ENCODE measurements at places on chromosomes 5 and 9.

DNA sequence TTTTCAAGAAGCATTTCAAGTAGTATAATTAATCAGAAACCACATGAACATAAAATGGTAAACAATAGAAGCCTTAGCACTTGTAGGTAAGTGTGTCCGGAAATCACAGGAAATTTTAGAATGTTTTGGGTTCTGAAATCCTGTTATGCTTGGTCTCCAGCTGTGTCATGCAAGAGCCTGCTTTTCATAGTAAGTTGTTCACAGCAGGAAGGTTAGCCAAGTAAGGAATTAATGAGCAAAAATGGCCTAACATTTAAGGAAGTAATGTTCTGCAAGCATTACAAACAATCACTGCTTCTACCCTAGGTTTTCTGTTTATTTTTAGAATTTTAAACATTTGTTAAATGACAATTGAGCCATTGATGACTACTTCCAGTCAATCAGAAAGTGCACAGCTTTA lies 669.5 kb downstream of the SLCO4C1 start:
- DNase-seq, result no peak

DNA sequence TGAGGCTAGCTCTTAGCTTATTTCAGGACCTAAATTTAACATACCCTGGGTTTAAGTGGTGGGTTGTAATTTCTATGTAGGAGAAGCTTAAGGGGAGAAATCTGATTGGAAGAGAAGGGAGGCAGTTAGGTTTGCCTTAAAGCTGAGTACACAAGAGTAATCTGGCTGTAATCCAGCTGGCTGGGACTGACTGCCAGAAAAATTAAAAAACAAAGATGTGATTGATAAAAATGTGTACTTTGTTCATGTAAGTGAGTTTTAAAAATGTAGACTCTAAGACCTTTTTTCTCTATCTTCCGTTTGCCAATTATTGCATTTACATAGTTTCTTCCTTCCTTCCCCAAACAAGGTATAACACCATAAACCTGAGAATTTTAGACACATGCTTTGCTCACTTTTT lies 17.5 kb upstream of the MSMP start:
- DNase-seq, result no peak

DNA sequence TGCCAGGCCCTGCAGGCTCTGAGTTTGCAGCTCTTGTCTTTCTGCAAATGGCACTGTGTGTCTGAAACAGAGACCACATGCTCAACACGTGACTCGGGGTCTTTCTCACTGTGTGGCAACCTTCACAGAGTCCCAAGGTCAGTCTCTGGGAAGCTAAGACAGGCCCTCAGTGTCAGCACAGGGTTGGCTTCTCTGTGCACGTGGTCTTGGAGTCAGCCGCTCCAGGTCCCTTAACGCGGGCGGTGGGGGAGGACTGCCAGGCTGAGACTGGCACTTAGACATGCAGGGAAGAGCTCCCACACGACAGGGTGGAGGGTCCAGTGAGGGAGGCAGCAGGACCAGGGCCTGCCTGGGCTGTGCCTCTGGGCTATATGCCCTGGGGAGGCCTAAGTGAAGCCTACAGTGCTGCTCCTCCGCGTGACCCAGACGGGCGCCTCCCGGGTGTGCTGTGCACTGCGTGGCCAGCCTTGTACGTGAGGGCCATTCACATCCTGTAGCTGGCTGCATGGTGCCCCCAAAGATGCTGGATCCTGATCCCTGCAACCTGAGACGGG lies 76.8 kb downstream of the ADAMTS2 start:
- no peak for DNase-seq

DNA sequence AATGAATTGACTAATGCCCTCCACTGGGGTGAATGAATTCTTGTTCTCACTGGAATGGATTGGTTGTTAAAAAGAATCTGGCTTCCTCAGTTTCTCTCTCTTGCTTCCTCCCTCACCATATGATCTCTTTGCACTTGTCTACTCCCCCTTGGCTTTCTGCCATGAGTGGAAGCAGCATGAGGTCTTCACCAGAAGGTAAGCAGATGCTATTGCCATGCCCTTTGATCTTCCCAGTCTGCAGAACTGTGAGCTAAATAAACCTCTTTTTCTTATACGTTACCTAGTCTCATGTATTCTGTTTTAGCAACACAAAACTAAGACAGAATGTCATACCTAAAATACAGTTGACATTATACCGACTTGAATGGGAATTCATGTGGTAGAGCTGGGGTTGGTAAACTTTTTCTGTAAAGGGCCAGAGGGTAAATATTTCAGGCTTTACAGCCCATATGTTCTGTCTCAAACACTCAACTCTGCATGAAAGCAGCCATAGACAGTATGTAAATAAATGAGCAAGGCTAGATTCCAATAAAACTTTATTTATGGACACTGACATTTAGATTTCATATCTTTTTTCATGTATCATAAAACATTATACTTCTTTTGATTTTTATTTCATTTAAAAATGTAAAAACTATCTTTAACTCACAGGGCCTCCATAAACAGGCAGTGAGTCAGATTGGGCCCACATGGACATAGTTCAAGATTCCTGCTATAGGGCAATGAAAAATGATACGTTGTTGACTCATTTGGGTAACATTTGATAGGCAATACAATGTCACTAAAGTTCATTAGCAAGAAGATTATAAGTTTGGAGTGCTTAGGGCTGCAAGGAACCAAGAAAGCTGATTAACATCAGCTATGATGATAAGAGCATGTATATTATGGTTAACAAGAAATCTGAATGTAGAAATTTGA lies 79.4 kb upstream of the TLE4 start:
- no peak for DNase-seq

GRCh38 chr5:159620853-159621540 lies 290.7 kb upstream of the IL12B start:
- no peak for DNase-seq

GRCh38 chr5:178380541-178381074 lies 148.0 kb upstream of the PHYKPL start:
- DNase-seq, result no peak

GRCh38 chr9:86046071-86046636 lies 53.2 kb downstream of the GOLM1 start:
- DNase-seq, result no peak

DNA sequence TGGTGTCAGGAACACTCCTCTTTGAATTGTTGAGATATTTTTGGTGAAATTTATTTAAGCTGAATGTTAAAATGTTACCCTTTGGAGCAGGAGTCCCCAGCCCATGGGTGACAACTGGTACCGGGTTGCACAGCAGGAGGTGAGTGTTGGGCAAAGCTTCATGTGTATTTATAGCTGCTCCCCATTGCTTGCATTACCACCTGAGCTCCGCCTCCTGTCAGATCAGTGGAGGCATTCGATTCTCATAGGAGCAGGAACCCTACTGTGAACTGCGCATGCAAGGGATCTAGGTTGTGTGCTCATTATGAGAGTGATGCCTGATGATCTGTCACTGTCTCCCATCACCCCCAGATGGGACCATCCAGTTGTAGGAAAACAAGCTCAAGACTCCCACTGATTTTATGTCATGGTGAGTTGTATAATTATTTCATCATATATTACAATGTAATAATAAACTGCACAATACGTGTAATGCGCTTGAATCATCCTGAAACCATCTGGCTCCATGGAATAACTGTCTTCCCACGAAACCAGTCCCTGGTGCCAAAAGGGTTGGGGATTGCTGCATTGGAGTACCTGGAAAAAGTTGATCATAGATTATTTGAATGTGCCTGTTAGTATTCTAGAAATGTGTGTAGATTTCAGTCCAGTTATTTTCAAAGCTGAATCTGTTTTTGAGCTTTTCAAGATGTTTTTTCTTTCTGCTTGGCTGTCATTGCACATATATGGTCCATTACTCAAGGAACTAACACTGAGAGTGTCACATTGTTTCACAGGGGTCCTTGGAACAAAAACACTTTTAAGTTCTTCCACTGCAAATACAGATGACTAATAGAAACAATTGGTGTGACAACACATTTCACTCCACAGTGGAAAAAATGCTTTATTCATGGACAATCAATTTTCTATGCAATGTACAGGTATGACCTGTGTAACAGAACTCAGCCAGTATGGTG lies 104.6 kb upstream of the TNFAIP8 start:
- DNase-seq, result no peak

DNA sequence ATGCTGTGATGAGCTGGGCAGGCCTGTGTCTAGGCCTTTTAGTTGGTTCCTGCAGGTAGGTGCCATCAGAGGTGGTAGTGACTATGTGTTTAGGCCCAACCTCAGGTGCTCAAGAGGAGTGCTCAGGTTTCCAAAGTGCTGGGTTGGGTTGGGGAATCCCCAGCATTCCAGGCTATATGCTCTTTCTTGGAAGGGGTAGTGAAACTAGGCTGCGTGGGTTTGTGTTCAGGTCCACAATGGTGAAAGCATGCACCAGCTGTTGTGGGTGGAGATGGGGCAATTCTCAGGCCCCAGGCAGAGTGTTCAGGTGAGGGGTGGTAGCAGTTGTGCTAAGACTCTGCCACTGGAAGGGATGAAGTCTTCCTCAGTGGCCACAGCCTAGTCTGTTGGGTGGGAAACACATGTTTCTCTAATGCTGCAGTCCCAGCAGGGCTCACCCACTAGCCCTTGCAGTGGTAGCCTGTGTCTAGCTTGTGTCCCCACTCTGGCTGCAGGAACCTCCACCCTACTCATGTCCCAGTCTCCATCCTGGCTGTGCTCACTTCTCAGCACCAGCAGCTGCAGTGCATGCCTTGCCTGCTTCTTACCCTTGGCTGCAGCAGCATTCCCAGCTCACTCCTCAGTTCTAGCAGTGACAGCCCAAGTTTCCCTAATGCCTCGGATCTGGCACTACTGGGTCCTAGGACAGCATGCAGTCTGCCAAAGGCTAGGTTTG lies 78.9 kb downstream of the FAM170A start:
- no peak for DNase-seq

DNA sequence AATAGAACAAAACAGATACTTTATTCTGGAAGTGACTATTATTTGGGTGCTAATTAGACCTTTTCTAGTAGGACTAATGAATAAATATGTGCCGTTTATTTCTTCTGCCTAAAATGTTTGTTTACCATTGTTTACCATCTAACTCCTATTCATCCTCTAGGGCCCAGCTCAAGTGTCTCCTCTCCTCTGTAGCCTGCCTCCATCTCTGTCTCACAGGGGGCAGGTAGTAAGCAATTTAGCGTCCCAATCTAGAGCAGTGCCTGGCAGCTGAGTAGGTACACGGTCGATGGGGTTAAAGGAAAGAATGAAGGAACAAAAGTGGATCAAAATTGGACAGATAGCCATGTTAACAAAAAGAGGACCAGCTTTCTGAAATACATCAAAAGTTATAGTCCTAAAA lies 230.9 kb downstream of the SLF1 start:
- DNase-seq, result no peak

GRCh38 chr9:100525563-100525962 lies 52.3 kb upstream of the CAVIN4 start:
- DNase-seq, result no peak

DNA sequence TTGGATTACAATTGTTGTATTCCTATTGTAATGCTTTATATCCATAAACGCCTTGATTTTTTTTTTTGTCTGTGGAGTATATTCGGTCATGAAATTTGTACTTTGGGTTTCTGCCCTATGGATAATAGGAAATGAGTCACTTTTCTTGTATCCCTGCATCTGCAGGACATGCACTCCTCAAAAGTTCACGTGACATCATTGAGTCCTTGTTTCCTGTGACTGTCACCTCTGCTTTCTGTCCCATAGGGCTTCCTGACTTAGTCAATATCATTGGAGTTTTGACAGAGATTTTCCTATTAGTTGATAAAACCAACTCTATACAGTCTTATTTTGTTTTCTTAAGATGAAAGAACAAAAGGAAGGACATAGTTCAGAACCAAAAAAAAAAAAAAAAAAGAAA lies 356.3 kb downstream of the MAT2B start:
- no peak for DNase-seq

DNA sequence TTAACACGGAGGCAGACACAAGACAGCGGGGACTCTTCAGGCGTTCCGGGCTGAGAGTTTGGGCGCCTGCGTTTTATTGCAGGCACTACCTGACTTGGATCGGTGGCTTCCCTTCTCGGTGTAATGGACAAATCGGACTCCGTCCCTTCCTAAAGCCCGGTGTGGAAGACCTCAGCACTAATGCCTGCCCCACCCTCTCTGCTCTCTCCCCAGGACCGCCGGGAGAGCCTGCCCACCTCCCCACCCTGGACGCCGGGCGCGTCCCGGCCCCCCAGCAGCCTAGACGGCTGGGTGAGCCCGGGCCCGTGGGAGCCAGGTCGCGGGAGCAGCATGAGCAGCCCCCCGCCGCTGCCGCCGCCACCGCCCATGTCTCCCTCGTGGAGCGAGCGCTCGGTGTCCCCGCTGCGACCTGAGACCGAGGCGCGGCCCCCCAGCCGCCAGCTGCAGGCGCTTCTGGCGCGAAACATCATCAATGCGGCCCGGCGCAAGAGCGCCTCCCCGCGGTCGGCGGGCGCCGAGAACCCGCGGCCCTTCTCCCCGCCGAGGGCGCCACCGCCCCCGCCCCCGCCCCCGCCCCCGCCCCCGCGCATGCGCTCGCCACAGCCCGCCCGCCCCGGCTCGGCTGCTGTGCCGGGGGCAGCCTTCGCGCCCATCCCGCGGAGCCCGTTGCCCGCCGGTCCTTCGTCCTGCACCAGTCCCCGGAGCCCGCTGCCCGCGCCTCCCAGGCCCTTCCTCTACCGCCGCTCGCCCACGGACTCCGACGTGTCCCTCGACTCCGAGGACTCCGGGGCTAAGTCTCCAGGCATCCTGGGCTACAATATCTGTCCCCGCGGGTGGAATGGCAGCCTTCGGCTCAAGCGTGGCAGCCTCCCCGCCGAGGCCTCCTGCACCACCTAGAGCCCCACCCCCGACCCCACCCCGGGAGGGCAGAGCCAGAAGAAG lies 4.6 kb upstream of the MYOZ3 start:
- peak; percentile 71 for DNase-seq

DNA sequence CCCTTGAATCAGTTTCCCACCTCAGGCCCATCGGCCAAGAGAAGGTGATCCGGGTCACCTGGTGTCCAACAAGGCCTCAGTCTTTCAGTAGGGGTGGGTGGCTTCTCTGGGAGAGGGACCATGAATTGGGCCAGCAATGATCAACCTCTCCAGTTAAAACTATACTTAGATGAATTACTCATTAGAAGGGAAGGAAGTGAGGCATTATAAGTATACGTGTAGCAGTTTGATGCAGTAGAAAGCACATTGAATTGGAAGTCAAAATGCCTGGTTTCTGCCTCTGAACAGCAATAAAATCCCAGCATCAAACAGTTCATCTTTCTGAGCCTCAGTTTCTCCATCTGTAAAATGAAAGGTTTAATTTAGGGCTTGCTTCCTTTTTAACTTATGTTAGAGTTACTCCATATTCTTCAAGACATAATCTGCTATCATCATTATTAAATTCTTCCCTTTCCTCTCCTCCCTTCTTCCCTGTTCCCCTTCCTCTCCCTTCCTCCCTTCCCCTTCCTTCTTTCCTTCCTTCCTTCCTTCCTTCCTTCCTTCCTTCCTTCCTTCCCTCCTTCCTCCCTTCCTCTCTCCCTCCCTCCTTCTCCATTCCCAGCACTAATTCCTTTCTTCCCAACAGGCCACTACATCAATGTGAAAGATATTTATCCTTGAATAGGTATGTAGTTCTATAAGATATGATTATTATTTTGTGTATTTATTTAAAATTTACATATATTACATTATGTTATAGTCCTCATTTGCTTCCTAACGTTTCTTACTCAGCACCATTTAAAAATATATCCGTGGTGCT lies 18.6 kb upstream of the TMEM174 start:
- DNase-seq, result no peak

- no peak for DNase-seq
Measured at GRCh38 chr9:82192211-82192610, 203.6 kb downstream of the SPATA31D1 start.

GRCh38 chr9:135377431-135377830 lies 102.2 kb upstream of the PPP1R26 start:
- DNase-seq, result no peak

- no peak for DNase-seq
Measured at GRCh38 chr5:146680846-146681584, 165.0 kb upstream of the GPR151 start.

Measured in activated gamma-delta T cell (primary cell).